ENCODE measurements at places on chromosomes 3 and 15. TPM values are rescaled to one million over a fixed set of nuclear protein-coding genes. Genes with fewer than 3 reads are reported as not detected.
A peak's percentile ranks its signal among the peaks of the same experiment; 100 is the strongest.

GRCh38 chr15:40335938-40336743 lies 4.6 kb downstream of the CCDC9B start:
- no peak for DNase-seq
- peaks cover 32% of the 10 kb centered on the region for H3K27me3 ChIP-seq
- H3K4me3 ChIP-seq, result no peak overlapping the region
- no peaks in the 10 kb centered on the region for H3K36me3 ChIP-seq
- peaks cover 3% of the 10 kb centered on the region for H3K4me1 ChIP-seq
- H3K27ac ChIP-seq, result no peak overlapping the region

GRCh38 chr3:73070675-73071575 lies 9.5 kb downstream of the EBLN2 start:
- peak overlapping the region; percentile 81 for H3K27ac ChIP-seq
- peaks cover 3% of the 10 kb centered on the region for H3K36me3 ChIP-seq
- no peaks in the 10 kb centered on the region for H3K27me3 ChIP-seq
- no peak overlapping the region for H3K4me3 ChIP-seq
- H3K4me1 ChIP-seq, result no peaks in the 10 kb centered on the region

DNA sequence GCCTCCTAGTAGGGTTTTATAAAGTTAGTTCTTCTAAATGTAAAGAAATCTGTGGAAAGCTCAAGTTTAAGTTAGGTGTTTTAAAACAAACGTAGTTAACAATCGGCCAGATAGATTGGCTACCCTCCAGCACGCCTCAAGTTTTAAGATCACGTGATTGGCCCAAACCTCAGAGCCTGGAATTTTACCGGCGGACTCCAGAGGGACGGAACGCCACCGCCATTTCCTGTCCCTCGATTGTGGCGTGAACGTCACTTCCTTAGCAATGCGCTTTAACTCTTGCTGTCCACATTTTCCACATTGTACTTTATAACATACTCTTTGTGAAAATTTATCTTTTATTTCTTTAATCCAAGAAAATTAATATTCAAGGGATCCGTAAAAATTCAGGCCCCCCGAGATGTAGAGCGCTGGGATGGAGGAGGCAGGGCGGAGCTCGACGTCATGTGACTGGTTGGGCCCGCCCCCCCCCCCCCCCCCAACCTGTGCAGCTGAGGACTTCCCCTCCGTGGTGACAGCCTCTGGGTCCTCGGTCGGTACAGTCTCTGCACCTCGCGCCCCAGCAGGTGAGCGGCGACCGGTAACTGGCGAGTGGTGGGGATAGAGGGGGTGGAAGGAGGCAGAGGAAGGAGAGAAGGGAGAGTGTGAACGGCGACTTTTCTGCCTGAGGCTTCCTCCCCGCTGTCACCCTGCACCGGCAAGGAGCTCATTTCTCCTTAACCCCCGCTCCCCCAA lies at the start of gene ATP6V1A:
TSS of gene ATP6V1A (plus strand) at position 488 of the 735 bp plus-strand sequence. CDS start 31,719 bp downstream, outside the sequence.
- DNase-seq, result peak; percentile 54
- peaks cover 33% of the 10 kb centered on the region for H3K4me1 ChIP-seq
- no peaks in the 10 kb centered on the region for H3K36me3 ChIP-seq
- peak within 1 kb of the TSS; percentile 97 for H3K4me3 ChIP-seq
- peak within 1 kb of the TSS; percentile 100 for H3K27ac ChIP-seq

DNA sequence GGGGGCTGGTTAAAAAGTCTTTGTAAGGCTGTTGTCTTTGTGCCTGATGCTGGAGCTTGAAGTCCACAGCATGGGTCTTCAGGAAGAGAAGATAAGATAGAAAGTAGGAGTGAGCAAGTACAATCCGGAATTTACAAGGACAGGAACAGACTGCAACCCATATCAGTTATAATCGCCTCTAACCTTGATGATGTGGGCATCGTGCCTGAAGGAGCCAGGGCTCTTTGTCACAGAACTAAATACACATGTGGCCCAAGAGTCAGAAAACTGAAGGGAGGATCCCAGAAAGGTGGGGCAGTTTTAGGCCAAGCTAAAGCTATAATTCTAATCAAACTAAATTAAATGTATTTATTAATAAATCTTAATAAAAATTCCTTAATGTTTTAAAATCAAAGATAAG lies 132.2 kb downstream of the TMCO5A start:
- H3K4me1 ChIP-seq, result peaks cover 50% of the 10 kb centered on the region
- H3K27me3 ChIP-seq, result no peaks in the 10 kb centered on the region

GRCh38 chr3:157323360-157323759 lies 113.3 kb upstream of the PTX3 start:
- no peak for DNase-seq
- peaks cover 4% of the 10 kb centered on the region for H3K4me1 ChIP-seq
- no peaks in the 10 kb centered on the region for H3K27me3 ChIP-seq
- no peak overlapping the region for H3K27ac ChIP-seq

GRCh38 chr3:66140743-66141372 lies 79.9 kb upstream of the SLC25A26 start:
- no peak overlapping the region for H3K4me3 ChIP-seq
- no peak overlapping the region for H3K27ac ChIP-seq
- no peaks in the 10 kb centered on the region for H3K27me3 ChIP-seq
- no peaks in the 10 kb centered on the region for H3K36me3 ChIP-seq

DNA sequence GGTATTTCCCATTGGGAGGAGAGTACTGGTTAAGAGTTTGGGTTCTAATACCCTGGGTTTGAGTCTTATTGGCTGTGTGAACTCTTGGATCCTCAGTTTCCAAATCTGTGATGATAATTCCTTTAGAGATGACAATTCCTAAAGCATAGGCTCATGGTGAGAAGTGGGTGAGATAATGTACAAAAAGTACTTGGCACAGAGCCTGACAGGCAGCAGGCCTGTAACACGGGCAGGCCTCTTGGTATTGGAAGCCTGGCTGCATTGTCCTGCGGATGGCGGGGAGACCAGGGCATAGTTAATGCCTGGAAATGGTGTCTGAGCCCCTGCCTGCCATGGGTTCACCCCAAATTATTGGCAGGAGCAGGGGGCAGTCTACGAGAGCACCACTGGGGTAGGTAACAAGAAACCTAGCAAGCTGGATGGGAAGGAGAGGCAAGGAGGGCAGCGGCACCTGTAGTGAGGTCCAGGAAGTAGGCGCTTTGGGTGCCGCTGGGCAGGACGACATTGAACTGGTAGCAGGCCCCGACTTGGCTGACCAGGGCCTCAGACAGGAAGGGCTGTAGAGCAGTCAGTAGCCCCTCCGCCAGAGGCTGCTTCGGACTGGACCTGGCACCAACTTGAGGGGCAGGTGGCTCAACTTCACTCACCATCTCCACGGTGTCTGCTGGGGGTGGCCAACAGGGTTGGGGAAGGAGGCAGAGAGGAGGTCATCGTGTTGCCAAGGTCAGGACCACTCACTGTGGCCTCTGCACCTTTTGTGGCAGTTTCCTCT lies 7.7 kb downstream of the STOML1 start:
- no peaks in the 10 kb centered on the region for H3K27me3 ChIP-seq
- H3K4me1 ChIP-seq, result peaks cover 1% of the 10 kb centered on the region
- H3K36me3 ChIP-seq, result no peaks in the 10 kb centered on the region
- no peak for DNase-seq
- H3K27ac ChIP-seq, result no peak overlapping the region

- H3K27ac ChIP-seq, result no peak overlapping the region
- H3K36me3 ChIP-seq, result peaks cover 11% of the 10 kb centered on the region
- peaks cover 10% of the 10 kb centered on the region for H3K4me1 ChIP-seq
- no peak for DNase-seq
- no peak overlapping the region for H3K4me3 ChIP-seq
- H3K27me3 ChIP-seq, result no peaks in the 10 kb centered on the region
Observed at GRCh38 chr3:66427951-66428474, 72.8 kb downstream of the LRIG1 start.

DNA sequence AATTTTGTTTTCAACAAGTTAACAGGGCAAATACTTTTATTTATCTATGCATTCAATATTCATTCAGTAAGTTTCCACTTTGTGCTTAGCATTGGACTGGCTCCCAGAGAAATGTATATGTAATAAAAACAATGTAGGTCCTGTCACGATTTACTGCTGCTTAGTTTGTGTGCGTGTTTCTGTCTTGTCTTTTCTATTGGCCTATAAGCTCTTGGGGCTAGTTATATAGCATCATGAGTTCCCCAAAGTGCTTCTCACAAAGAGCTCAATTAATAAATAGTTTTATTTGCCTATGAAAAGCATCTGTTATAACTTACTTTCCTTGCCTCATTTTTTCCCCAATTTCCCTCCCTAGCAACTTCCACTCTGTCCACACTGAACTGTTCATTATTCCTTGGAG lies 666.7 kb upstream of the NAALADL2 start:
- peaks cover 1% of the 10 kb centered on the region for H3K4me1 ChIP-seq
- no peak overlapping the region for H3K4me3 ChIP-seq
- no peak overlapping the region for H3K27ac ChIP-seq
- DNase-seq, result no peak
- H3K36me3 ChIP-seq, result no peaks in the 10 kb centered on the region

GRCh38 chr3:194075802-194076460 lies 60.0 kb upstream of the HES1 start:
- no peaks in the 10 kb centered on the region for H3K27me3 ChIP-seq
- H3K4me3 ChIP-seq, result no peak overlapping the region
- H3K27ac ChIP-seq, result peak overlapping the region; percentile 55
- H3K36me3 ChIP-seq, result no peaks in the 10 kb centered on the region

- H3K27ac ChIP-seq, result no peak overlapping the region
- no peaks in the 10 kb centered on the region for H3K27me3 ChIP-seq
- no peaks in the 10 kb centered on the region for H3K36me3 ChIP-seq
Observed at GRCh38 chr15:78178064-78178463, 28.9 kb downstream of the IDH3A start.

DNA sequence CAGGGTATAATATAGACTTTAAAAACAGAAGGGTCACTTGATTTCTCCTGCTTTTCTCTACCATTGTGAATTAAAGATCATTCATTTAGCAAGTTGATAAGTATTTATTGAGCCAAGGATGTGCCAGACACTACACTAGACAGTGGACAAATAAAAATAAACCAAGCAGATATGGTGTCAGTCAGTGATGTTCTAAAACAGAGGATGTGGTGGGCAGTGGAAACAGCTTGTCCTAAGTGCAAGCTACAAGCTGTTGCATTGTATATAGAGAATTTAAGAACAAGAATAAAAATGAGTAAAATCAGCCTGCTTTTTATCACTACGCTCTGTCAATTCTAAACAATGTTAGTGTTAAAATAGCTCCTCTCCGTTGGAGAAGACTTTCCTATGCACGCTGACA lies 637.3 kb upstream of the GRM7 start:
- H3K27ac ChIP-seq, result no peak overlapping the region
- no peak overlapping the region for H3K4me3 ChIP-seq
- no peak for DNase-seq
- peaks cover 4% of the 10 kb centered on the region for H3K4me1 ChIP-seq
- no peaks in the 10 kb centered on the region for H3K27me3 ChIP-seq
- H3K36me3 ChIP-seq, result no peaks in the 10 kb centered on the region

DNA sequence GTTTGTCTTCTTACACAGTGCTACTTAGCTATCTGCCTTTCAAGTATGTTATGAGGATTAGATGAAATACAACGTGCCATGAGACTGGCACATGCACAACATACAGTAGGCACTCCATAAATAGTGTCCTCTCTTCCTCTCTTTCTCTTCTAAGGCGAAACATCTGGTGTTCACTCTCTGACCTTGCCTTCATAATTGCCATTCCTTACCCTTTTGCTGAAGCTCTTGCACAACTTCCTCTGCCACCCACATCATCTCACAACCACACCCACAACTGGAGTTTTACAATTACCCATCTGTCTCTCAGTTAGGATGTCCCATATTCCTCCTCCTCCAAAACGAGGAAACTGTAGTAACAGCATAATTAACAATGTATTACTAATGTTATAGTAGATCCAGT lies 26.4 kb upstream of the ACP3 start:
- DNase-seq, result no peak
- H3K4me3 ChIP-seq, result no peak overlapping the region
- peaks cover 9% of the 10 kb centered on the region for H3K4me1 ChIP-seq
- no peak overlapping the region for H3K27ac ChIP-seq
- H3K36me3 ChIP-seq, result peaks cover 16% of the 10 kb centered on the region
- no peaks in the 10 kb centered on the region for H3K27me3 ChIP-seq

GRCh38 chr15:62608369-62608768 lies 434.2 kb upstream of the TPM1 start:
- DNase-seq, result no peak
- H3K36me3 ChIP-seq, result no peaks in the 10 kb centered on the region
- H3K4me3 ChIP-seq, result no peak overlapping the region

The CXCR6 gene
- not detected for total RNA-seq

The PIK3CA gene
- total RNA-seq, result 19.2 TPM

The ITGA11 gene
- not detected for total RNA-seq

The GUCA1C gene
- total RNA-seq, result not detected

The C2CD4A gene
- total RNA-seq, result 0.17 TPM

The PLA2G4F gene
- total RNA-seq, result 0.60 TPM

The AKAP13 gene
- 114 TPM for total RNA-seq

The INSYN1 gene
- total RNA-seq, result 4.5 TPM
